ENCODE measurements at places on chromosomes 3 and 15. TPM values are rescaled to one million over a fixed set of nuclear protein-coding genes. Genes with fewer than 3 reads are reported as not detected.

SCAPER gene
- total RNA-seq = 4.0 TPM

DPPA2 gene
- total RNA-seq = not detected

PROS1 gene
- total RNA-seq = 13.3 TPM

GPR15 gene
- not detected for total RNA-seq

LYZL4 gene
- total RNA-seq = not detected

MME gene
- not detected for total RNA-seq

LRRC49 gene
- 5.5 TPM for total RNA-seq

CX3CR1 gene
- total RNA-seq = not detected

CCR8 gene
- not detected for total RNA-seq

HESX1 gene
- total RNA-seq = 0.72 TPM

NR1D2 gene
- total RNA-seq = 12.8 TPM

CAPN3 gene
- 0.34 TPM for total RNA-seq
